CD4-positive, alpha-beta T cell treated with Interleukin-6 at 100 ng/mL for 8 hours (primary cell): ENCODE measurements at places on chromosomes 13 and 19.

DNA sequence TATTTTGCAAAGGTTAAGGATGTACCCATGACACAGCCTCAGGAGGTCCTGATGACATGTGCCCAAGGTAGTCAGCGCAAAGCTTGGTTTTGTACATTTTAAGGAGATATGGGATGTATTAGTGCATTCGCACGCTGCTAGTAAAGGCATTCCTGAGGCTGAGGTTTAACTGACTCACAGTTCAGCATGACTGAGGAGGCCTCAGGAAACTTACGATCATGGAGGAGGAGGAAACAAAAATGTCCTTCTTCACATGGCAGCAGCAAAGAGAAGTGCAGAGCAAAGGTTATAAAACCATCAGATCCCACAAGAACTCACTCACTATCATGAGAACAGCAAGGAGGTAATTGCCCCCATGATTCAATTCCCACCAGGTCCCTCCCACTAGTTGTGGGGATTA, 1017.4 kb downstream of the EFNB2 start:
- no peak for DNase-seq

DNA sequence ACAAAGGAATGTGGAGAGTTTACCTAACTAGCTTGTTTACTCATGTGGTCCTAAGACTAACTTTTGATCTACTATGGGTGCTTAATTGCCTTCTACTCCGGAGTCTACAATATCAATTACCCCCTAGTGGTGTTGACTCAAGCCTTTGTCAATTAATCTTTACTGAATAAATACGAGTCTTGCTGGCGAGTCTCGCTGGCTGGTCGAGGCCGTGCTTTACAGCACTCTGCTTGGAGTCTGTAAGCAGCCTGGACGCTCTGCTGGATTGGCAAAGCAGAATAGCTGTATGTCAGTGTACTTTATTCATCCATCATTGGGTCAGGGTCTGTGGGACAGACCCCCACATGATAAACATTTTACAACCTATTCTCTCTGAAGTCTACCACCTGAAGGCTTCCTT, 9.9 kb upstream of the SPART start:
- no peak for DNase-seq

DNA sequence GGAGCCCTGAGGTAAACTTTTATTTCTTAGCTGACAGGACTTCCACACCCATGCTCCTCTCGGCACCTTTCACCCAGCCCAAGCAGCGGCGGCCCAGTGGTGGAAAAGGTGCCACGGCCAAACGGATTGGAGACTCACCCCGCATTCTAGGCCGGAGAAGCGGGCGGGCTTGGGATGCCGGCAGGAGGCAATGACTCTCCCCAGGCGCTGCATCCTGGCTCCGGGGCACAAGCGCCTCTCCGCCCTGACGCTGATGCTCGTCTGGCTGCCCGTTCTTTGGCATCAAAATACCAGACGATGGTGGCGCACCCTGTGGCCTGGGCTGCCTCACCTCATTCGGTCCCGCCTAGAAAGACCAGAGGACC, 6.7 kb upstream of the ZNF606 start:
- DNase-seq, result no peak

DNA sequence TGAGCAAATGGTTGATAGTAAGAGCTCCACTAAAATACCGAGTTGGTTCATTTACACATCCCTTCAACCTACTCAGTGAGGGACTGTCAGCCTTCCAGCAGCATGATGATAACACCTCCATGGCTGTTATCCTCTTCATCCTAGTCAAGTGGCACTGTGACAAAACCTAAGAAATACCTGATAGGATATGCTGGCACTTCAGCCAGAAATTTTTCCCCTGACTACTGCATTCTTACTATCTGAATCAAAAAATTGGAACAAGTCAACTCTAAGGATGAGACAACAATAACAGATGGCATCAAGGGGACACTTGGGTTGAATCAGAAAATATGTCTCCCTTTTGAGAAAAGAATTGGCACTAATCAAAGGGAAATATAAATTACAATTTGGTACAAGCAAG, 193.9 kb downstream of the KCTD12 start:
- no peak for DNase-seq
